Stimulated activated CD8-positive, alpha-beta memory T cell treated with anti-CD3 and anti-CD28 coated beads, Interleukin-12 subunit alpha, Interleukin-12 subunit beta, amount 100 ng/mL, for 4 hours (primary cell): ENCODE measurements at places on chromosomes 11 and 22.

GRCh38 chr22:48677621-48678020 is 1150.1 kb downstream of the BRD1 start:
- no peak for DNase-seq

- DNase-seq, result peak; percentile 53
Measured at GRCh38 chr22:26671317-26672059, 14.1 kb downstream of the MIAT start.

- DNase-seq, result no peak
Measured at GRCh38 chr22:38645430-38645829, 10.8 kb downstream of the FAM227A start.

DNA sequence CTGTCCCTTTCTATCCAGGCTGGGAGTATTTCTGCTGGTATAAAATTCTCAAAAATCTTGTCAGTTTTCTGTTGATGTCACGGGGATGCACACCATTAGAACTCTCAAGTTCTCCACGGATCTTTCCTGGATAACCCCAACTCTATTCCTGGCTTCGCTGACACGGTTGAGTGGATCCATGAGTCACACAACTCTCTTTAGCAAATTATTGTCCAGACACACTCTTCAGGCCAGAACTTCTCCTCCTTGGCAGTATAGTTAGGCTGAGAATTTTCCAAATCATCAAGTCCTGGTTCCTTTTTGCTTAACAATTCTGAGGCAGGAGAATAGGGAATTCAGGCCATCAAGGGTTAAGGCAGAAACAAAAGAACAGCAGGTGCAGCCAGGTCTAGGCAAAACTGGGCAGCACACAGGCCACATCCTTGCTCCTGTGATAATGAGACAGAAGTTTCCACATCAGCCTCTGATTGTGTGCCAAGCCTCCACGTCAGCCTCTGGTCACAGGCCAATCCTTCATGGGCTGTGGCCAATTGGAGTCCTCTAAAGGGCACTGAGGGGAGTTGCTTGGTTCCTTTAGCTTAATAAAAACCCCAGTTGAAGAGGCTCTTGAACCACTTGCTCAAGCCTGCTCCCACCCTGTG is 5.7 kb upstream of the ACAT1 start:
- no peak for DNase-seq

DNA sequence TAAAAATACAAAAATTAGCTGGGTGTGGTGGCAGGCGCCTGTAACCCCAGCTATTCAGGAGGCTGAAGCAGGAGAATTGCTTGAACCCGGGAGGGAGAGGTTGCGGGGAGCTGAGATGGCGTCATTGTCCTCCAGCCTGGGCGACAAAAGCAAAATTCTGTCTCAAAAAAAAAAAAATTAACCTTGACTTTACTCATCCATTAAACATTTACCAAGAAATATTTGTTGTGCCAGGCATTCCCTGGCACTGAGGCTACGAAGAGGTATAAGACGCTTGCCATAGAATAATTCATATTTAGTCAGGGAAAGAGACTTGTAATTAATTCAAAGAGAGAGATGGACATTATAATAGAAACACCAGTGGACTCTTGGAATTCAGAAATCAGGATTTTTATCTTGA is 13.2 kb upstream of the PAFAH1B2 start:
- DNase-seq, result no peak

DNA sequence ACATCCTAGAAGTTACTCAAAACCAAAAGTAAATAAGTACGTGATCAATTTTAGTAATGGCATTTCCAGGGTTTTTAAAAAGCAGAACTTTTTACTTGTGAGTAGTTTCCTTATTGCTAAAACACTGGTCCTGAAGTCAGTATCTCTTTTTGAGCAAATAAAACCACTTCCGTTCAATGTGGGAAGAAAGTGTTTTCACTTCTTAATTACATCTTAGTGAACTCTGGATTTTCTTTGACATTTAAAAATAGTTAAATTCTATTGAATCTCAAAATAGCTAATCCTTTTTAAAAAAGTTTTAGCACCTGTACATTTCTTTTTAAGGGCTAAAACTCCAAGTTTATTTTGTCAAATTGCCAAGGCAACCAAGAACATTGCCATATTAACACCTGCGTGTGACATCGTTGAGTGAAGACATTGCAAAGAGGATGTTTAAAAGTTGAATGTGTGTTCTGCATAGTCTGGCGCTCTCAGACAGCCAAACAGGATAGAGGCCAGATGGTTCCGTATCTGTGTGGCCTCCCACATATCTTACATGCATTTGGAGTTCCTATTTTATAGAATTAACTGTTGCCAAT is 17.2 kb upstream of the OR5B21 start:
- DNase-seq, result no peak

DNA sequence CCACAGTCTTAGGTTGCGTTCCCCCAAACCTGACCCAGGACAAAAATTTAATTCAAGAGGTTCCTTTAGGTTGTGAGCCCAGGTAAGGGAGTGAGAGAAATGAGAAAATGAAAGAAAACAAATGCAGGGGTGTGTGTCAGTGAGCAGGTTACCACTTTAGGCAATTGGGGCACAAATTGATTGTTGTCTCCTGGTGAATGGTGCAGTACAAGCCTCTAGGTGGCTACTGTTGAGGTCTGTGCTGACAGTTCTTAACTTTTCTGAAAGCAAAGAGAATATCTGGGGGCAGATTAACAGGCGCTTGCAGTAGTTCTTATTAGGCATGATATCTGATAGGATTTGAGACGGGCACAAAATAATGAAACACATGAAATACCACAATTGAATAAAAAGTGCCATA is 894.6 kb downstream of the FAM181B start:
- no peak for DNase-seq

DNA sequence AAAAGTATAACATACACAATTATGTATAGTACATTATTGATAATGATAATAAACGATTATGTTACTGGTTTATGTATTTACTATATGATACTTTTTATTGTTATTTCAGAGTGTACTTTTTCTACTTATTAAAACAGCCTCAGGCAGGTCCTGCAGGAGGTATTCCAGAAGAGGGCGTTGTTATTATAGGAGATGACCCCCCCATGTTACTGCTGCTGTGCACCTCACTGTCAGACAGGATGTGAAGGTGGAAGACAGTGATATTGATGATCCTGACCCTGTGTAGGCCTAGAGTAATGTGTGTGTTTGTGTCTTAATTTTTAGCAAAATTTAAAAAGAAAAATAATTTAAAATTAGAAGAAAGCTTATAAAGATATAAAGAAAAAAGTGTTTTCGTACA is 57.6 kb downstream of the REXO2 start:
- no peak for DNase-seq
